DND-41 (cell line): ENCODE measurements at places on chromosomes 5 and 9.

GRCh38 chr9:72932619-72933018 is 20.2 kb downstream of the ALDH1A1 start:
- DNase-seq, result no peak

DNA sequence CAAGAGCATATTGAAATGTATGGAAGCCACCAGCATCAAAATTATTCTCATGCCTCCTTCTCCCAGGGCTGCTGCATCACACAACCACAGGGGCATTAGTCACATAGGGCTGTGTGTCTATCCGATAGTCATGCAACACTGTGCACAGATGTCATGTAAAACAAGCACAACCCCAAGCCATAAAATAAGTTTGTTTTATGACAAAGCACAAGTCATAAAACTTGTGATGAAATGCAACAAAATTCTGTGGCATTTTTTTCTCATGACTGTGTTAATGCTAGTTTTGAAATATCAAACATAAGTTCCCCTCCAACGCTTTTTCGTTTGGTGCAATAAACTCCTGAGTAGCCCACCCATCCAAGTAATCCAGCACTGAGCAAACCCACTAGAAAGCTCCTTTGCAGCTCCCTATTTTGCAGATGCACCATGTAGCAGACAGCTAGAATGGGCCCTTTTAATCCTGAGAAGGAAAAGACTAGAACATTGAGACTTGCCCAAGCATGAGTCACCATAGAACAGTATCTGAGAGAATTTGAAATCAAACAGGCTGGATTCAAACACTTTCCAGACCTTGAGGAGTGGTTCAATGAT is 93.3 kb upstream of the ZNF366 start:
- DNase-seq, result no peak

- DNase-seq, result no peak
Observed at GRCh38 chr5:126624534-126624933, 23.8 kb downstream of the PHAX start.

GRCh38 chr9:38621434-38622287 is 1.3 kb upstream of the ANKRD18A start:
- no peak for DNase-seq

GRCh38 chr5:154771383-154771901 is 16.3 kb downstream of the LARP1 start:
- no peak for DNase-seq

DNA sequence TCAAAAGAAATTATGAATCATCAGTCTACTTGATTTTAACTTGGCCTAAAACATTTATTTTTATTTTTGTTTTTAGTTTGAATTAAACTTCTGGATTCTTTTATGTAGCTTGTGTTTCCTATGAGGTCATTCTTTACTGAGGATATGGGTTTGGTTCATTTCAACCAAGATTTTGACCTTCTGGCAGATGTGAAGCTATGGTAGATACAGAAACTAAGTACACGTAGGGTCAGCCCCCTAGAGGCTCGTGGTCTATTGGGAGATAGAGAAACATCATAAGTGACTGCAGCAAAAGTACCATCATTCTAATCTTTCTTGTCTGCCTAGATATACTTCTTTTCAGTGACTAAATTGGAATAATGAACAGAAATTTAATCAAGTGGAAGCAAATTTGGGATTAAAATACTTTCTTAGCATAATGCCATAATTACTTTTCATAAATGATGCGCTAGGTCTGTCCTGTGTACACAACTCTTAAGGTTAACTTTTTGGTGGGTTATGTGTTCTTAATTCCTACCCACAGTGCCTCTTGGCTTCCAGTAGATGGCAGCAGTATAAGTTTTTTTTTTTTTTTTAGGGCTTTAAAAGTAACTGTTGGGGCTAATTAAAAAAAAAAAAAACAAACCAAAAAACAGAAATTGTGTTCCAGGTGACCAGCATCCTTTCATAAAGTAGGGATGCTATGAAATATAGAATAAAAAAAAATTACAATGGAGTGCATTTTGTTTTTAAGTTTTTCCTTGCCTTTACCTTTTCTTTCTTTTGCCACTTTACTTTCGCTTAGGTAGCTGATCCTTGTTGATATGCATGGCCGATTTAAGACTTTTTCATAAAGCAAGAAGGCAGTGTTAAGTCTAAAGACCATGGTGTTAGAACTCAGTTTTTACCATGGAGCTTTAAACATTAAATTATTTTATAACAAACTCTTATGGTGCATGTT is 49.9 kb downstream of the LRRTM2 start:
- DNase-seq, result no peak

DNA sequence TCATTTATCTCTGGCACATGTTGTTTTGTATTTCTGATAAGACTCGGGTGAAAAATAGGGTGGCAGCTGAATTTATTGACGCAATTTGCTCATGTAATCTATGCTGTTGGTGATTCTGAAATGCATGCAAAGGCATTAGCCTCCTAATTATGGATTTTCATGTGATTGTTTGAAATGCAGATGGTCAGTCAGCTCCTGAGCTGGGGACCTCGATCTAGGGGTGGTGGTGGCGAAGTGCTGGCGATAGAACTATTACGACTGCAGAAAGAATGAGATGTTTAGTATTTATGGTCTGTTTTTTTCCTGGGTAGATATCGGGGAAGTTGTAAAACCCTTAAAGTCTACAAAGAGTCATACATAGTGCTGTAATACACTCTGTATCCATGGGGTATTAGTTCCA is 88.6 kb downstream of the SLC28A3 start:
- DNase-seq, result no peak
